ENCODE measurements at places on chromosomes 3 and 15.

GRCh38 chr3:32910954-32911353, 40.5 kb upstream of the CCR4 start:
- no peak for DNase-seq

DNA sequence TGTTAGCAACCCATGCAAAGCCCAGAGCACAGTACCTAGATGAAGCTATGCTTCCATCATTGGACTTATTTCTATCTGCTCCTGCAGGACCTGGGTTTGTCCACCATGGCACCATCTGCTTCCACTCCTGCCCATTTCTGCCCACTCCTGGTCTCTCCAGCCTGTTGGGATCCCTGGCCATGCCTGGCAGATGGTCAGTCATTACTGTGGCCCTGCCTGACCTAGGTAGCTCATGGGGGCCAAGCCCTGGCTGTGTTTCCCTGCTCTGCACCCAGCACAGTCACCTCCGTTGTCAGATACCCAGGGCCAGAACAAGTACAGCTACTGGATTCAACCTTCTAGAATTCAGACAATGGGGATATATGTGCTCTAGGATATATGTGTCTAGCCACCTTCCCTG, 185.8 kb upstream of the TLE3 start:
- no peak for DNase-seq

DNA sequence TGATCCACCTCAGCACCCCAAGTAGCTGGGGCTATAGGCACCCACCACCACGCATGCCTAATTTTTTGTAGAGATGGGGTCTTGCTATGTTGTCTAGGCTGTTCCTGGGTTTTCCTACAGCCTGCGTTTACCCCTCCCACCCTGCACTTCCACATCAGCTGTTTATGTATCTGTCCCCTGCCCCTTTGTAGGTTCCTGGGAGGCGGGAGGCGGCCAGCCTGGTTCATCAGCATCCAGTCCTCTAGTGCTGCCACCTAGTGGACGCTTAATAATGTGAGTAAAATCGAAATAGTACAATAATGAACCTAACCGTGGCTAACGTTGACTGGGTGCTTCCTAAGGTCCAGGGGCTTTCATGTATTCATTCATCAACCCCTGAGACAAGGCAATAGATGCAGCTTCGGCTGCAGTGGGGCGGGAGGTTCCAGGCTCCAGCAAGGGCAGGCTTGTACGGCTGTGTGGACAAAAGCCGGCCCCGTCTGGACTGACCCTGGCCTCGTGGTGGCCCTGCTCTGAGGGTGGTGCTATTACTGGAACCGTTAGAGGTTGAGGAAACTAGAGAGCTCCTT, 1.2 kb upstream of the LCTL start:
- peak; percentile 85 for DNase-seq

GRCh38 chr3:194140520-194141414, 4.8 kb downstream of the HES1 start:
- peak; percentile 53 for DNase-seq

GRCh38 chr15:63447017-63447676, 57.2 kb upstream of the USP3 start:
- no peak for DNase-seq

GRCh38 chr3:118550556-118550955, 484.1 kb downstream of the IGSF11 start:
- no peak for DNase-seq

DNA sequence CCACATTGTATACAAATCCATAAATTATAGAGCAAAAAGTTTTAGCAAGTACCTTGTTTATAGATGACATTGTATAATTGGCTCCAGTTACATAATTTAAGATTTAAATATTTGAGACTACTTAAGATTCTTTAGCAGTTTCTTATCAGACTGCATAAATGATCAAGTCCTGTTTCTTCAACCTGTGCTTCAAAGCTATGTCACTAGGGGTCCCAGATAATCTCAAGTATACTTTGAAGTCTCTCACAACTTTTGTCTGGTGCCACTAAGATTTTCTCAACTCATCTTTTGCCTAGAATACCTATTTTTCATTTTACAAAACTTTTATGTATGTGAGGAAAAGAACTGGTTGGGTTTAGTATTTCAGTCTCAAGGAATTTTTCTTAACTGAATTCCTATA, 205.5 kb downstream of the STAG1 start:
- peak; percentile 27 for DNase-seq

DNA sequence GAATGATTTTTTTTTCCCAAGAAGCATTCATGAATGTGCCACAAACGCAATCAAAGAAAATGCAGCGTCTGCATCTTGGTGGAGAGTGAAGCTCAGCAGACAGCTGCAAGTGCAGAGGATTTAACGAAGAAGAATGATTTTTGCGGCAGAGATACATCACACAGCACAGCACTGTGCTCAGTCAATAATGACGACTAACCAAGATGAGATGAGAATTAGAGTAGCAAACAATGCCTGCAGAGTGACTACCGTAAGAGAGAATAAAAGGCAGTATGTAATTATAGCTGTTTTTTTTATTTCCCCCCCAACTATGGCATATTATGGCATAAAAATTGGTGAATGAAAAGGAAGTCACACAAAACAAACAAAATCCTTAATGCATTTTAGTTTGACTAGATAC, 218.0 kb upstream of the ROBO1 start:
- DNase-seq: no peak

GRCh38 chr15:97156739-97157265, 803.7 kb upstream of the ARRDC4 start:
- no peak for DNase-seq

DNA sequence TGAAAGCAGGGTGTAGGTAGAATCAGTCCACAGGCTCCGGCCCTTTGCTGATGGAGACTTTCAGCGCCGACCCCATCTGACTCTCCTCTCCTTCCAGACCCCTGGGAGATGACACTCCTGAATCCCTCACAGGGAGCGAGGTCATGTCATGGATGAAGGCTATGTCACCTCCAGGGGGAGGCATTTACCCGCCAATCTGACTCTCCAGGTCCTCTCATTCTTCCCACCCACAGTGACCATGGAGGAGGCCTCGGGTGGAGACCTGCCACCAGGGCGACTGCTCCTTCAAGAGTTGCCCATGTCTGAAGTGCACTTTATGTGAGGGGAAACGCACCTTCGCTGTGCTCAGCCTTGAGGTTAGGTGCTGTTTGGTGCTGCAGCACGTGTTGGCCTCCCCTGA, 112.7 kb downstream of the KLF13 start:
- peak; percentile 78 for DNase-seq

DNA sequence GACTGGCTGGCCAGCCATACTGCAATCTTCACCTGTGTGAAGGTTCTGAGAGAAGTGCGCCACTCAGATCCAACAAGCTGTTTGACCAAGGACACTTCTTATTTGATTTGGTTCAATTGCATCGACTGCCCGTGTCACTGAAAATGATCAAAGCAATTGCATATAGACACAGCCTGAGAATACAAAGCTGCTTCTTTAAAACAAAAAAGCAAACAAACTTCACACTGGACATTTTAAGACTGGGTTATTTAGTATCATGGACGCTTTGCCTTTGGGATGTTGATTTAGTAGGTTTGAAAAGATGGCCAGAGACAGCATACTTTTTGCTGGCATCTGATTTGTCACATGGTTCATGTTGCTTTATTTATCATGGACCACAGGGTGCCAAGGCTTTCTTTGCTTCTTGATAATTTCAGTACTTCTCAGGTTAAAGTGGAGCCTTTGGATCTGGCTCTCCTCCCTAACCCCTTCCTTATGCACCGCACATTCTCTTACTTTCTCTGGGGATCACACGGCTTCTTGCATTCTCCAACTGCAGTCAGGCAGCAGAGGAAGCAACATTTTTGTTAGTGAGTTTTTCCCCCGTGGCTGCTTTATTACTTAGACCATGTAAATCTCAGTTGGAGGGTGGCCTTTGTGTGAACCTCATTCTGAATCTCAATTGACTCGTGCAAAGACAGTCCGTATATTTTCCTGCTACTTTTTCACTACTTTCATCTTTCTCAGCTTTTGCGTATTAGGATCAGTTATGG, 151.0 kb downstream of the CD47 start:
- no peak for DNase-seq

GRCh38 chr3:11154036-11154952, at the start of gene HRH1:
TSS of gene HRH1 (plus strand) at chr3:11154493. CDS start at chr3:11259038, 104,545 bp downstream.
- DNase-seq: no peak

- DNase-seq: no peak
Measured at GRCh38 chr3:53044371-53044710, 1.5 kb downstream of the SFMBT1 start.

DNA sequence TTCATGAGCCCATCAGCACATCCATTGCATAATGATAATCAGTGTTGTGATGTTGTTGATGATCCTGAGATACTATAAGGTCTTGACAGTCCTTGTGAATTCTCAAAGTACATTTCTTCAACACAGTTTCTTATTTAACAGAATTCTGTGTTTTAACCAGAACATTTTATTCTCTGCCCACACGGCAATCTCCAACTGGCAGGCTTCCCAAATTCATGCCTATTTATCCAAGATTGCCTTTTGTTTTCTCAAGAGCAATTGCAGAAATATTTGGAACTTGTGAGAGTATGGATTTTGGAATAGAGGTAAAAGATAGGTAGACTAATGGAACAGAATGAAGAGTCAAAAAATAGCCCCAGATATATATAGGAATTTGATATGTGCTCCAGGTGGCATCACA, 116.0 kb downstream of the UACA start:
- DNase-seq: no peak

GRCh38 chr3:194779729-194780224, 94.1 kb downstream of the FAM43A start:
- DNase-seq: no peak

DNA sequence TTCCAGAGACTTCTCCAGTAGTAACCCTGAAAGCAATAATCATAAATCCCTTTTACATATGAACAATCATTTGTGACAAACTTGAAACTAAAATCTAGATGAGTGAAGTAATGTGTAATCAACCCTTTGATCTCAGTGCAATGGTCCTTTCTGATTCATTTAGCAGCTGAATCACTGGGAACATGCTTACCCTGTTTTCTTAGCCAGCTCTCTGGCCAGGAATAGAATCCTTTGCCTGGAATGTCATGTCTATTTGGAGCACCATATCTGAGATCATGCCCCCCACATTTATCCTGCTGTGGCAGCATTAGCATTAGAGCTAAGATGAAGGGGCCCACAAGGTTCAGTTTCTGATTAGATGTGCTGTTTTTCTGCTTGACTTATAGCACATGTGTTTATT, 309.8 kb downstream of the OXSM start:
- DNase-seq: no peak

DNA sequence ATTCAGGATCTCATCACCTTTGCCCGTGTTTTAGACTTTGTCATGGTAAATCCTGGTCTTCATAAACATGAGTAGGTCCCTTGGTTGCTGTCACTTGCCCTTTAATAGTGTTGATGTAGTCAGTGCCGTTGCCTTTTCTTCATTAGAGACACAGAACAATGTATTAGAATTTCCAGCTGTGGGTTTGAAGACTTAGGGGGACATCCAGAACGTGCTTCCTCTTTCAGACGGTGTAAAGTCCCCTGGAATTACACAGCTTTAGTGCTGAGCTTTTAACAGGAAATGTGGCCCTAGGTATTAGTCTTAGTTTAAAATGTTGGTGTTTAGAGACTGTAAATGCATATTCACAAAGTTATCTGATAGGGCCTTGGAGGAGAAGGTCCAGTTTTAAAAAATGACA, 8.8 kb upstream of the LRCH3 start:
- peak; percentile 14 for DNase-seq

DNA sequence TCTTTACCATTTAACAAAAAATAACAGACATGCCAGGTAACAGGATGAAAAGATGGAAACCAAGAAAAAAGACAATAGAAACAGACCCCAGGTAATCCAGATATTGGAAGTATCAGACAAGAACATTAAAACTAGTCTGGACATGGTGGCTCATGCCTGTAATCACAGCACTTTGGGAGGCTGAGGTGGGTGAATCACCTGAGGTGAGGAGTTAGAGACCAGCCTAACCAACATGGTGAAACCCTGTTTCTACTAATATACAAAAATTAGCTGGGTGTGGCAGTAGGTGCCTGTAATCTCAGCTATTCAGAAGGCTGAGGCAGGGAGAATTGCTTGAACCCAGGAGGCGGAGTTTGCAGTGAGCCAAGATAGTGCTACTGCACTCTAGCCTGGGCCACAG, 40.6 kb downstream of the ACAD9 start:
- no peak for DNase-seq

All from KBM-7 (cell line).